ENCODE measurements at places on chromosomes 1 and 21.

DNA sequence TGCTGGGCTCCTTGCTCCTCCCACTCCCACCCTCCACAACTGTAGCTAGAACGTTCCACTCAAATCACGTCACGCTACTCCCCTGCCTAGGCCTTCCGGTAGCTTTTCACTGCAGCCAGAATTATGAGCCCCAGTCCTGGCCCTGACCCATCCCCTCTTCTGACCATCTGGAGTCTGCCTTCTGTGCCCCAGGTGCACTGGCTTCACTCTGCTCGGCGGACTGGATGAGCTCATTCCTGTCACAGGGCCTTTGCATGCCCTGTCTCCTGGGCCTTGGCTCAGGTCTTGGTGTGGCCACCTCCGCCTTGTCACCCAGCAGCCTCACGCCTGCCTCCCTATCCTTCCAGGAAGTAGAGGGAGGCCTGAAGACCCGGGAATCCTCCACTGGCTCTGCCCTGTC lies 62.5 kb upstream of the ACTL8 start:
- DNase-seq: no peak

GRCh38 chr1:115677182-115677555 lies 35.4 kb downstream of the VANGL1 start:
- DNase-seq: no peak

- DNase-seq: no peak
These were observed 23.1 kb downstream of the KIAA0040 start for GRCh38 chr1:175169286-175170018.

GRCh38 chr1:67590329-67590728 lies 94.7 kb upstream of the GADD45A start:
- no peak for DNase-seq
